ENCODE measurements at places on chromosomes 6 and 20. TPM values are rescaled to one million over a fixed set of nuclear protein-coding genes. Genes with fewer than 3 reads are reported as not detected.

GRCh38 chr20:58568126-58568482, 52.9 kb upstream of the APCDD1L start:
- DNase-seq: no peak

DNA sequence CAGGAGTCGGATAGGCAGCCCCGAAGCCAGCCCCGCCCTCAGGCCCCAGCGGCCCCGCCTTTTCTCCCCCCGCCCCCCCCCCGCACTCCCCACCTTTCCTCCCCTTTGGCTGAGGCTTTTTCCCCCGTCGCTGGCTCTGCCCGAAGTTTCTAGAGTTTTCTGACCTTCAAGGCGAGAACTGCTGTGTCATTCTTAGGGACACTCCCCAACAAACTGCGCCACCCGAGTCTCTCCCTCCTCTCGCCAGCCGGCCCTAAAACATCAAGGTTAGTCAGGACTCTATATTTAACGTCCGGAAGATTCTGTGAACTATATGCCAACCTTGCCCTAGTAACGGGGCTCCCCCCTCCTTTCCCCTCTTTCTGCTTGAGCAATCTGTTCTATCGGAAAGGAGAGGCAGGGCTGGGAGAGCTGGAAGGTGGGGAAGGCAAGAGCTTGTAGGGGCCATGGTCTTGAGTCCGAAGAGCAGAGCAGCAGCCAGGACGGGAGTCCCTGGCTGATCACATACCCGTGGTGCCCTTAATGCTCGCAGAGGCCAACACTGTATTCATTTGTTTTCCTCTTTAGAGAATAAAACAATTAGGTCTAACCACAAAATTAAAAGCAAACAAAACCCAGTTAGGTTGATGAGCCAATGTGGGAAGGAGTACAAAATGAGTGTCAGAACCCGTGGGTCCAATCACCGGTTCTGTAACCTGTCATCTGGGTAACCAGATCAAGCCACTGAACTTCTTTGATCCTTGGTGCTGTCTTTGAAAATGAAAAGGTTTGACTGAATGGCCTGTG, 5.3 kb upstream of the HSPA1B start:
- DNase-seq: peak; percentile 73

Gene PSMF1
- polyA plus RNA-seq: 101 TPM

GRCh38 chr6:142416179-142416578, 114.4 kb downstream of the ADGRG6 start:
- DNase-seq: peak; percentile 74

DNA sequence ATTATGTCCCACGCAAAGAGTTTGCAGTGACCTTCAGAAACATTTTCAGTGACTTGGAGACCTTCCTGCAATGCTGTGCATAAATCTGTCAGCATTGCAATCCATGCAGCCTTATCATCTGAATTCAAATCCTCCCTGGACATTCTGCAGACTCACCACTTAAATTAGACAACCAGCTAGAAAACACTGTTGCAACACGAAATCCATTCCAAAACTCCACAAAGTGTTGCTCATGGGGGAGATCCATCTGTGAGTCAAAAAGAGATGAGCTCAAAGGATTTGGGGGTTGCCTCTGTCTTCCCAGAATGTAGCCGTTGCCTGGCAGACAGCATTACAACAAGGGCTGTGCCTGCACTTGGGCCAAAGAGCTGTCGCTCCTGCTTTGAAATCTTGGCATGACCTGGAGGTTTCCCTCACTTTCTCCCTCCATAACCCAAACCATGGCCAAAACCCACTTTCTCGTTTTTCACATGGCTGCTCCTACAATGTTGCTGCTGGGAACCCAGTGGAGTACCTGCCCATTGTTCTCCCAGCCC, 163.5 kb upstream of the CDYL start:
- DNase-seq: no peak

DNA sequence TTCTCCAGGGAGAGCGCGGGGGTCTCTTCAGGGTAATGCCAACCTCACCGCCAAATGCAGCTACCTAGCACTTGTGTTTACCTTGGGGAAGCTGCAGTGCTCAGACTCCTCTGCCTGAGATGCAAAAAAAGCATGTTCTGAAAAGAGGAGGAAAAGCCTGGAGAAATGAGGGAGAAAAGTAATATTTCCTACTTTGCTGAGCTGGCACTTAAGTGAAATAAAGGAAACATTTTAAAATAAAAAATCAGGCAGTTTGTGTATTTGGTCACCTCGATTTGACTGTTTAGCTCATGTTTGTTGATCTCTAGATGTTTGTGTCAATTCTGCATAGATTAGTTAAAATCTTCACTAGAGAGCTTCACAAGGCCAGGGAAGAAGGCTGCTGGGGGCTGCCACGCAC, 487.2 kb downstream of the QKI start:
- DNase-seq: no peak

DNA sequence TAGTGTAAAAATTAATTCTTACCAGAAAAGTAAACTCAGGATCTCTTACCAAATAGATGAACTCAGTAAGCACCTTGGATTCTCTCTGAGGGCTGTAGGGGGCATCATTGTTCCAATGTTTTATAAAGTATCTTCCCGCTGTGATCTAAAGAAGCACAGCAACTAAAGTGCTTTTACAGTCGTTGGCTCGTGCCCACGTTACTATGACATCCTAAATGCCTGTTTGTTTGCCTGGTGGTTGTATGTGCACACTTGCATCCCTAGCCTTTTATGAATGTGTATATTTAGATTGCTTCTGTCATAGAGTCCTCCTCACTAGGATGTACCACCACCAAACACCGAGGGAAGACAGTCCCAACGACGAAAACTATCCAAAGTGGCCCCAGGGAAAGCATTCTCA, 34.5 kb downstream of the SLX4IP start:
- peak; percentile 88 for DNase-seq

DNA sequence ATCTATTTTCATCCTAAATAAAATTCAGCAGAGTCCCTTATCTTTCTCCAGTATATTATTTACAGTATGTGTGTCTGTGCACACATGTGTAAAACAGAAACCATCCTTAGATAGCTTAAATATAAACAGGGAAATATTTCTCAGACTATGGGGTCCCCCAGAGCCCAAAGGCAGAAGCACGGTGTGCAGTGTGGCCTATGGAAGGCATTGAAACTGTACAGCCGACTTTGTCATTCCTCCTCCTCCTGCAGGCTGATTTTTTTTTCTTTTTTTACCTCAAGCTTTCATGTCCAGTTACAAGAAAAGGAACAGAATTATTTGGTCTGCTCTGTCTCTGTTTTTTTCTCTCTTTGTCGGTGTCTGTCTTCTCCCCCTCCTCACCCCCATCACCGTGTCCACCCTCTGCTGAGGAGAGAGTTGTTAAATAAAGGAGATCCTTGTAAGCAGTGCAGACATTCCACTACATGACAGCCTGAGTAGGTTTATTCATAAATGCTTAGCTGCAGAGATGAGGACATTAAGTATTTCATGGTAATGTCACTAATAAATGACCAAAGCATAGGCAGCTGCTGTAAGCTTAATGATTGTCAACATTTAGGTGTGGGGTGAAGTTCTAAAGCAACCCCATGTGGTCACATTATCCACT, 31.8 kb upstream of the SLC35D3 start:
- DNase-seq: no peak

Gene CDH4
- polyA plus RNA-seq: 0.79 TPM

Gene ANKEF1
- polyA plus RNA-seq: 1.1 TPM

DNA sequence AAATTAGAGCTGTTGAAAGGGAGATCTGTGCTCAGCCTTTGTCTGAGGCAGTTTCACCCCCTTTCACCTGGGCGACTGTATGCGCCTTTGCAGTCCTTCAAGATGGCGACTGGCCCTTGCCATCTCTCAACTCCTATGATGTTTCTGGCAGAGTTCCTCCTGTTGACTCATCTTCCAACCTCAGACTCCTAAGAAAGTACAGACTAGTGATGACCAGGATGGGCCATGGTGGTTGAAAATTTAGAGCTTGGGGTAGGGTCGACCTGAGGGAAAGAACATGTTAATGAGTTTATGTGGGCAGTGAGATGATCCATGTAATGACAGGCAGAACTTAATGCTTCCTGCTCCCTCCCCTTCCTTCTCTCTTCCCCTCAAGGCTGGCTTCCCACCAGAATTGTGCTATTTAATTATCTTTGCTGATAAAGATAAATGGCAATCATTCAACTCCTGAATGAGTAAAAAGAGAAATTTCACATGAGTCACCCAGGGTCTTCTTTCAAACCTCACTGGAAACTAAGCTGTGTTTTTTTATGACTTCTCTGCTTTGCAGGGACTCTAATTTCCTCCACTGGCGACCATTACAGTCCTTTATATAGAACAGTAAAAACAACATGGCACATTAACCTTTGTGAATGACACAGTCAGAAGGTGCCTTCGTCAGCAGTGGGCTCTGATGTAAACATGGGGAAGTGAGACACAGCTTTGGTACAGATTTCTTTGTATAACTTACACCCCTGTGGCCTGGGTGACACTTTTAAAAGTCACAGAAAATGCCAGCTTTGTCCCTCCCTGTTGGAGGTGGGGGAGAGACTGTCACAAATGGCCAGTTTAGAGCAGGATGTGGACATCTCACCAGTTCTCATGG, 103.5 kb downstream of the SCP2D1 start:
- DNase-seq: no peak

DNA sequence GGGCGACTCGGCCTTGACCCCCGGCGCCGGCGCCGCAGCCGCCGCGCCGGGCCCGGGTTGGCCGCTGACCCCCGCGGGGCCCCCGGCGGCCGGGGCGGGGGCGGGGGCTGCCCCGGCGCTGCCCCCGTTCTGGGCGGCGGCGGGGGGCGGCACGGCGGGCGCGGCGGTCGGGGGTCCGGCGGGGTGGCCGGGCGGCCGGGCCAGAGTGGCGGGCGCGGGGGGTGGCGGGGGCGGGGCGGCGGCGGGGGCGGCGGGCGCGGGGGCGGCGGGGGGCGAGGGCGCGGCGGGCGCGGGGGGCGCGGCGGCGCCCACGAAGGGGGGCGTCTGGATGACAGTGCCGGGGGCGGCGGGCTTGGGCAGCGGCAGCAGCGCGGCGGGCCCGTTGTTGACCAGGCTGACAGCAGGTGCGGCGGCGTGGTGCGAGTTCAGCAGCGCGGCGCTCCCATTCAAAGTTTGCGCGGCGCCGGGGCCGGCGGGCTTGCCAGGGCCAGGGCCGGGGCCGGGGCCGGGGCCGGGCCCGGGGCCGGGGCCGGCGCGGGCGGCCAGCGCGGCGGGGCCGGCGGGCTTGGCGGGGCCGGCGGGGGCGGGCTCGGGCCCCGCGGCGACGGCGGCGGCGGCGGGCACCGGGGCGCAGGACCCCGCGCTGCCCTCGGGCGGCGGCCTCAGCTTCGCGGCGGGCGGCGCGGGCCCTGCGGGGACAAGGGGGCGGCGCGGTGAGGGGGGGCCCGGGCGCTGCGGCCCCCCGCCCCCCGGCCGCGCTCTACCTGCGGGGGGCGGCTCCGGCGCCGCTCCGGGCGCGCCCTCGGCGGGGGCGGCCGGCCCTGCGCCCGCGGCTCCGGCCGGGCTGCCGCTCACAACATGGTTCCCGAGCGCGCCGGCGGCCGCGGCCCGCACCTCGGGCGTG, 659 bp downstream of the TAF4 start:
- DNase-seq: no peak

Gene ESR1
- polyA plus RNA-seq: 2.9 TPM

DNA sequence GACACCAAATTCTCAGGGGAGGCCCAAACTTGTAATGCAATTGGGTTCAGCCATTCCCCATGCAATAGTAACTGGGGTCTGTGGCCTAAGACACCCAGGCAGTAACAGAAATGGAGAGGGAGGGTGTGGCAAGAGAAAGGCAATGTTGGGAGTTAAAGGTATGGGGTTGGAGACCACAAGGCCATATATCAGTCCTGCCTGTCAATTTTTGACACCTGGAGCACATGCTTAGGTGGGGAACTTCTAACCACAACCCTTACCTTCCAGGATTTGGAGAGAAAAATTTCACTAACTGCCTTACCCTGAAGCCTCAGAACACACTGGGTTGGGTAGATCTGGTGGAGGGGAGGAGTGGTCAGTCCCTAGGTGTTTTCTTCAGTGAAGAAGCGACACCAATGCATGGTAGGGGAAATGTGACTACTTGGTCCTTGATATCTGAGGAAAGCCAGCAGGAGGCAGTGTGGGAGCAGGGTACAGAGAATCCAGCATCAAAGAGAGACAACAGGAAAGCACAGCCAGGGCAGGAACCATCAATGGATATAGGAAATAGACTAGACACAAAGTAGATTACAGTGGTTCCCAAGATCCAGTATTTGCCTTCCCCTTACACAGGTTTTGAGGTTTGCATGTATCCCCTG, 6.8 kb upstream of the USP49 start:
- DNase-seq: no peak

GRCh38 chr20:42945234-42945994, 244.3 kb downstream of the PTPRT start:
- DNase-seq: no peak

GRCh38 chr6:169251822-169252504, 1.7 kb downstream of the THBS2 start:
- no peak for DNase-seq

Data from muscle of arm (tissue), 14 donors.